GM13976 (cell line): ENCODE measurements at places on chromosomes 1 and 21.

DNA sequence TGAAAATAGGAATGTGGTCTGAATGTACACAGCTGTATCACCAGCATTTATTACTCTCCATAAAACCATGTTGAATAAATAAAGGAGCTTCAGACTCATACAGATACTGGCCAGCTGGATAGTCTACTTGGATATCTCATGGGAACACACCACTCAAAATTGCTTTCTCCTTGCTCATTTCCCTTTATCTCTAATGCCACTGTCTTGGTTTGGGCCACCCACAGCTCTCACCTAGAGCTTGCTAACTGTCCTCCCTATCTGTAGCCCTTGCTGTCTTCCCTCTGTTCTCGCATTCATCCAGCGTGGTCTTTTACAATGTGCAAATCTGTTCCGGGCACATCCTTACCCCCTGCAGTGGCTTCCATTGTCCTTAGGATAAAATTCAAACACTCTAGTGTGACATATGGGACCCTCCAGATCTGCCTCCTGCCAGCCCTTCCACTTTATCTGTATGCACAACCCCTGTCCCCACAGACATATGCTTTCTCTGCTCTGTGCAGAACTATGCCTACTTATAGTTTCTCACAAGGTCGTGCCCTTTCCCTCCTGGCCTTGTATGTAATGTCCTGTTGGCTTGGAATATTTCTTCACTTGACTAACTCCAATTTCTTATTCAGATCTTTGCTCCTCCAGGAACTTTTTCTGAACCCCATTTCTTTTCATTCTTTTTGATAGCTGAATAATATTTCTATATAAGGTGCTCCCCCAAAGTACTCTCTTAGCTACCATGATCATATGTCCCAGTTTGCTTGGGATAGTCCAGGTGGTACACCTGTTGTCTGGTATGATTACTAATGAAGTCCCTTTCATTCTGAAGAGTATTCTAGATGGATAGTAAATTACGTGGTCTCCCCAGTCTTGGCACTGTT is 2.9 kb downstream of the FLVCR1 start:
- no peak for DNase-seq

GRCh38 chr1:159985473-159985872 is 31.4 kb upstream of the SLAMF9 start:
- DNase-seq, result no peak

DNA sequence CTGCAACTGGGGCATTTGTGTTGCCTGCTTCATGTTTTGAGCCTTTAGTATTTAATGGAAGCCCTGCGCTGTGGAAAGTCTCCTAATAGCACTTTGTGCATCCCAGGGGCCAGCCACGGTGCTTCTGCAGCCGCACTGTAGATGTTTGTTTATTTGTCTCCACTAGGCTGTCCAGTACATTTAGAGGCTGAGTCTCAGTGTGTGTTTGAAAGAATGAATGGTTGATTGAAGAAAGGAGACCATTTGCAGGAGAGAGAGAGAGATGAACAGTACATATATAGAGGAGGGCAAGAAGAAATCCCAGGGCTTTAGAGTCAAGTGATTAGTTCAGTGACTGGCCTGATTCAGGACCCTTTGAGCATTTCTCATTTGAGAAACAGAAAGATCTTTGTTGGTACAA is 33.9 kb downstream of the MPZL1 start:
- DNase-seq, result no peak

- DNase-seq, result no peak
These were observed 628 bp downstream of the C1orf159 start for GRCh38 chr1:1115136-1115785.

GRCh38 chr1:109091078-109091838 is 694 bp downstream of the TMEM167B start:
- DNase-seq, result peak; percentile 62

DNA sequence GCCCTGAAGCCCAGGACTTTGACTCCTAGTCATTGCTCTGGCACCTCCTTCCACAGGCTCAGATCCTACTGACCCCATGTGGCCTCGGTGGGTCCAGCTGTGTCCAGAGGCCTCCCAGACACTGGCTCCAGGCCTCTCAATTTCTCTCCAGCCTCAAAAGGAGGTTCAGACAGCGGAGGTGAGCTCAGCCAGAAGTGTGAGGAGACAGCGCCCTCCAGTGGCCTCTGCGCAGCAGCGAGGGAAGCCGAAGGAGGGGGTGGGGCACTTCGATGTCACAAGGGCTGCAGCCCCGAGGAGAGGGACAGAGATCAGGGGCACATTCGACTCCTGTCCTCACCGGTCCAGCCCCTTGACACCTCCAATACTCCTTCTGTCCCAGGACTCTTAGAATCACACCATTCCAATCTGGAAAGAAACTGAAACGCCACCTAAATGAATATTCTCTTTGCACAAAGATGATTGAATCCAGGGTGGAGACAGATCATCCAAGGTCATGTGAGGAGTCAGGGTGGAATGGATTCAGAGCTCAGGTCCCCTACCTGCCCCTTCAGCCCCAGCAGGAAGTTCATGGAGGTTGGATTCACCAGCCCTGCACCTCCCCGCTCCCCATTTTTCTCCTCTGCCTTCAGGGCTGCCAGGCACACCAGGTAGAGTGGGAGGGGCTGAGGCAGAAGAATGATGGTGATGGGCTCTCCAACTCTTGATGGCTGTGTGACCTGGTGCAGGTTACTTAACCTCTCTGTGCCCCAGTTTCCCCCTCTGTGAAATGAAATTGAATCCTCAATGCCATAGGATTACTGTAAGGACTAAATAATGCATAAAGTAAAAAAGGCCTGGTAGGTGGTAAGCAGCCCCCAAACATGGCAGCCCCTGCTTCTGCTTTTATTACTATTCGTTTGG is 34.8 kb upstream of the ZBTB40 start:
- peak; percentile 84 for DNase-seq

- no peak for DNase-seq
These were observed 371.8 kb downstream of the NPHP4 start for GRCh38 chr1:5620418-5620817.

- no peak for DNase-seq
These were observed 425.5 kb downstream of the NUF2 start for GRCh38 chr1:163747261-163747660.
